Placental pericyte (primary cell): ENCODE measurements at places on chromosomes 7 and 10. TPM values are rescaled to one million over a fixed set of nuclear protein-coding genes. Genes with fewer than 3 reads are reported as not detected.

The PTF1A gene
- total RNA-seq: not detected in 2 replicates

The PCLO gene
- under 0.01 and 0.14 TPM in 2 replicates for total RNA-seq

The SPDYE3 gene
- not detected in 2 replicates for total RNA-seq

The ANXA8L1 gene
- total RNA-seq: 10.3 and 13.8 TPM in 2 replicates

The TRIM73 gene
- total RNA-seq: 0.22 and 0.29 TPM in 2 replicates

The GNG11 gene
- 45.1 and 93.5 TPM in 2 replicates for total RNA-seq

The POLD2 gene
- total RNA-seq: 77.3 and 144 TPM in 2 replicates

The TEX47 gene
- not detected in 2 replicates for total RNA-seq

The GALNT17 gene
- total RNA-seq: 0.14 TPM in 1 of 2 replicates, not detected in the other

The C10orf105 gene
- under 0.01 TPM in 1 of 2 replicates, not detected in the other for total RNA-seq

The PNLIPRP1 gene
- total RNA-seq: not detected in 2 replicates

The AKR1D1 gene
- not detected in 2 replicates for total RNA-seq

The GPR22 gene
- total RNA-seq: under 0.01 TPM in 1 of 2 replicates, not detected in the other

The FGF8 gene
- not detected in 2 replicates for total RNA-seq

The WNT8B gene
- total RNA-seq: not detected in 2 replicates

The TAC1 gene
- not detected in 2 replicates for total RNA-seq

The RBP4 gene
- total RNA-seq: 0.22 TPM in 1 of 2 replicates, not detected in the other

The GFRA1 gene
- total RNA-seq: 6.0 and 22.5 TPM in 2 replicates
